ENCODE measurements at places on chromosomes 3 and 15. TPM values are rescaled to one million over a fixed set of nuclear protein-coding genes. Genes with fewer than 3 reads are reported as not detected.

DNA sequence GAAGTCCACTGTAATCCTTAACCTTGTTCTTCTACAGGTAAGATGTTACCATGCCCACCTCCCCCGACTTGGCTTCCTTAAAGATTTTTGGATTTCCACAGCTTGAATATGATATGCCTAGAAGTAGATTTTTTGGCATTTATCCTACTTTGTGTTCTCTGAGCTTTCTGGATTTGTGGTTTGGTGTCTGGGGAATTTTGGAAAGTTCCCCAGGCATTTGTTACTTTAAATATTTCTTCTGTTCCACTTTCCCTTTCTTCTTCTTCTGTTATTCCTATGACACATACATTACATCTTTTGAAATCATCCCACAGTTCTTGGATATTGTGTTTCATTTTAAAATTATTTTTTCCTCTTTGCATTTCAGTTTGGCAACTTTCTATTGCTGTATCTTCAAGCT lies 122.1 kb upstream of the TMEM108 start:
- no peak for DNase-seq

DNA sequence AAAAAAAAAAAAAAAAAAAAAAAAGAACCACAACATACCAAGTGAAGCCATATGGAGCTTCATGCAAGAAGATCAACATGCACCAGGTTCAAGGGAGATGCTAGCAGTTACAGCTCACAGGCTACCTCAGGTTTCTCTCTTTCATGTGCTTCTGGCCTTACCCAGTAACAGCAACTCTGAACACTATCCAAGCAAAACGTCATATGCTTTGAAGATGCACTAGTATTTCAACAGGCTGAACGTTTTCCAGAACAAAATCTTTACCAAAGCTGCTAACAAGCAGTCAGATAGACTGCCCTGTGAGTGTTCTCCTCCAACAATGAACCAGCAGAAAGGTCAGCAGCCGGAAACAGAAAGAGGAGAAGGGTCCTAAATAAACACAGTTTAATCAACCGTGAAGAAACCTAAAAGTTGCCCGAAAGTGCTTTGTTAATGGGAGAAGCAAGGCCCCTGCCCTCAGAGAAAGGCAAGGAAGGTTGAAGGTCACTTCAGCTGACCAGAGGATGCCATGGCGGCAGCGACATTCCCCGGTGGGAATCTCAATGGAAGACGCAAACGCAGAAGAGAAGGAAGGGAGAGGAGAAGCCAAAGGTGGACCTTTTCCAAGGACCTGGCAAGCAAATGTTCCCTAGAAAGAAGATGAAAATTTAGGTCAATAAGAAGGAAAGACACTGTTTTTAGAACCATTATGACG lies 80.1 kb downstream of the CCNL1 start:
- DNase-seq: no peak

DNA sequence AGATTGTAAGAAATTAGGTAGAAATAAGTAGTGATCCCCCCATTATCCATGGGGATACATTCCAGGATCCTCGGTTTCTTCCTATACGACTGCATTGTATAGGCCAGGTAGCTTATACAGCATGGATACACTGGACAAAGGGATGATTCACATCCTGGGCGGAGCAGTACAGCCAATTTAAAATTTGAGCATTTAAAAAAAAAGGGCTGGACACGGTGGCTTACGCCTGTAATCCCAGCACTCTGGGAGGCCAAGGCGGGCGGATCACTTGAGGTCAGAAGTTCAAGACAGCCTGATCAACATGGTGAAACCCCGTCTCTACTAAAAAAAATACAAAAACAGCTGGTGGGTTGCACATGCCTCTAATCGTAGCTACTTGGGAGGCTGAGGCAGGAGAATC lies 976 bp upstream of the ARGFX start:
- DNase-seq: no peak

GRCh38 chr15:25418202-25418601 lies 20.6 kb downstream of the UBE3A start:
- no peak for DNase-seq

GRCh38 chr3:100706365-100706764 lies 2.9 kb upstream of the TFG start:
- no peak for DNase-seq

DNA sequence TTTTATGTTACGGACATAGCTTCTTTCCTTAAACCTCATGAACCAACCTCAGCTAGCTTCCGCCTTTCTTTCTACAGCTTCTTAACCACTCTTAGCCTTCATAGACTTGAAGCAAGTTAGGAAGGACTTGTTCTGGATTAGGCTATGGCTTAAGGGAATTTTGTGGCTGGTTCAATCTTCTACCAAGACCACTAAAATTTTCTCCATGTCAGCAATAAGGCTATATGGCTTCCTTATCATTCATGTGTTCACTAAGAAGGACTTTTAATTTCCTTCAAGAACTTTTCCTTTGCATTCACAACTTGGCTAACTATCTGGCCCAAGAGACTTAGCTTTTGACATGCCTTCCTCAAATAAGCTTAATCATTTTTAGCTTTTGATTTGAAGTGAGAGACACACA lies 24.5 kb downstream of the CCPG1 start:
- DNase-seq: no peak

- DNase-seq: no peak
Measured at GRCh38 chr3:168233001-168233400, 137.3 kb upstream of the GOLIM4 start.

DNA sequence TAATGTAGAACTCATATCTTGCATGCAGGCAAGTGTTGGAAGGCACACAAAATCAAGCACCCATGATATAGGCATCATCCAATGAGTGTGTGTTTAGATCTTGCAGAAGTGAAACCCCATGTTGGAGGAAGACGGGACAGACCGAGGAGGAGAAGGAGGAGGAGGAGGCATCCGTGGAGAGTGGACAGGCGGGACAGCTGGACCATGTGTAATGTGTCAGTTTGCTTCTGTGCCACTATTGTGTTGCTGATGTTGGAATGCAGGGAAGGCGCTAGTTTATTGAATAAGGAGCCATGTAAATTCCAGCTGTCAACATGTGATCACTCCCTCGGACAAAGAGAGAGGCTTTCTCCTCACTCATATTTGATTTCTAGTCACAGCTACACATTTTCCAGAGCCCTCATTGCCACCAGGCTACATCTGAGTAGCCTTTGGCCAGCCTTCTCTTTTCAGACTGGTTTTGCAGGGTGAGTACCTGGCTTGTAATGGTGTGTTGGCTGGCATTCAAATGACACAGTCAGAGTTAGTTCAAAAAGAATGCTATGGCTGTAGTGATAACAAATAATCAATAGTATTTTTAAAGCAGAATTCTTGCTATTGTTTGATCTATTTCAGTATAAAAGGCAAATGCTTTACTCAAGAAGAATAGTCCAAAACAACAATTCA lies 1037.6 kb upstream of the NR2F2 start:
- DNase-seq: no peak

GRCh38 chr3:181486141-181486885 lies 225.4 kb upstream of the SOX2 start:
- no peak for DNase-seq

- no peak for DNase-seq
Measured at GRCh38 chr3:42036483-42036823, 54.7 kb upstream of the TRAK1 start.

- DNase-seq: no peak
Measured at GRCh38 chr3:72797773-72798543, 50.3 kb downstream of the SHQ1 start.

DNA sequence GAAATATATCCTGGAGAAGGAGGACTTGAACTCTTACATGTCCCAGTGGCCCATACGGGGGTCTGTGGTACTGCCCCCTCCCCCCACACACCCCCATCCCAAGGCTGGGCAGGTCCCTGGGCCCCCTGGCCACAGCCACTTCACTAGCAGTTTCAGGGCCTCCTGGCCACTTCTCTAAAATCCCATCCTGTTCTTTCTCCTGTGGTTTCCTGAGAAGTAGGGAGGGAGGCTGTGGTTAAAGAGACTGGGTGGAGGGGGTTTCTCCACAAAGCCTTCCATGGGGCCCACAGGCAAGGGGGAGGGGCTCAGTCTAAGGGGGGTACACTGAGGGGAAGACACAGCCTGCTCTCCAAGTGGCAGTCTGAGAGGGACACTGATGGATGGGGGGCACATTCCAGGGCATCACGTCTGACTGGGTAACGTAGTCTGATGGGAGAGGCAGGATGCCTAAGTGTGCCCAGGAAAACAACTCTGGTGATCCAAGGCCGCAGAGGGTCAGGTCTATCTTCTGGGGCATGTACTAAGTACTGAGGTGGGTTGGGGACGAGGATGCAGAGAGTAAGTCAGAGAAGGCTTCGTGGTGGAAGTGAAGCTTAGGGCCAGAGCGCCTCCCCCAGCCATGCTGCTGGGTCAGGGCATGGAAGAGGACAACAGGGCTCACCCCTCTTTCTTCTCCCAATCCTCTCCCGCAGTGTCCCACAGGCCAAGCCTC lies 48.0 kb upstream of the C15orf39 start:
- no peak for DNase-seq

- no peak for DNase-seq
Measured at GRCh38 chr3:101464235-101464634, 48.8 kb downstream of the SENP7 start.

DNA sequence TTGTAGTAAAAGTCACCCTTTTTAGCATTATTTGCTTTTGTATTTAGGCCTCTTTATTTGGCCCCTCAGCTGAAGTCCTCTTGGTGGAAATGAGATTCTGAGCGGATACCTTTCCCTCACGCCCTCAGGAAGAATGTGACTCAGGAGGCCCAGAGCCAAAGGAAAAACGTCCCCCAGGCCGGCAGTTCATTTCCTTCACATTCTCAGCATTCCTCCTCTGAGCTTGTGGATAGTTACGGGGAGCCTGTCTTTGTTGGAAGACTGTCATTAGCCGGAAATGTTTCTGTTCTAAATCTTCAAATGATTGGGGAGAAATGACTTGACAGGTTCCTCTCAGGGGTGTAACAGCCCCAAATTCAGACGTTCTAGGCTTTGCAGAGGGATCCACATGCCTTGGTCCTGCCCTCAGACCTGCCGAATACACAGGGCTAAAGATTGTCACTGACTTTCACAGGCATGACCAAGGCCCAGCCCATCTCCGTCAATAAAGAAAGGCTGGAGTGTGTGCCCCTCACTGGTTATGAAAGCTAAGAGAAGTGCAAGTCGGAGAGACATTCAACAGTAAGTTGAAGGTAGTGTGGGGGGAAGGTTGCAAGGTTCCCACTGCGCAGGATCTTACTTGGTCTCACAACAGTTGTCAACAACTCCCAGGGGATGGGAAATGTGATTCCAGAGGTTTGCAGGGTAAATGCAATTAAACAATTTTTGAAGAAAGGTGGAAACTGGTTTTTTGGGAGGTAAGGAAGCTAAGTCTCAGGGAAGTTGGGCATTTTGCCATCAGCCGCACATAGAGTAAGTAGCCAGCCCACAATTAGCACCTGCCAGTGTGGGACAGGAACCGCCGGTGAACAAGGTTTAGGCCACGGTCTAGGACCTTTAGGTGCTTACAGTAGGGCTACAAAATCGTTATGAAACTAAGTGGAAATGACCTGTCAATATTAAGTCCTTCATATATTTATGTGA lies 39.7 kb upstream of the MYZAP start:
- DNase-seq: no peak

GRCh38 chr3:182760576-182761164 lies 32.6 kb upstream of the ATP11B start:
- no peak for DNase-seq

- no peak for DNase-seq
Measured at GRCh38 chr3:43755516-43756200, 64.9 kb downstream of the ABHD5 start.

DNA sequence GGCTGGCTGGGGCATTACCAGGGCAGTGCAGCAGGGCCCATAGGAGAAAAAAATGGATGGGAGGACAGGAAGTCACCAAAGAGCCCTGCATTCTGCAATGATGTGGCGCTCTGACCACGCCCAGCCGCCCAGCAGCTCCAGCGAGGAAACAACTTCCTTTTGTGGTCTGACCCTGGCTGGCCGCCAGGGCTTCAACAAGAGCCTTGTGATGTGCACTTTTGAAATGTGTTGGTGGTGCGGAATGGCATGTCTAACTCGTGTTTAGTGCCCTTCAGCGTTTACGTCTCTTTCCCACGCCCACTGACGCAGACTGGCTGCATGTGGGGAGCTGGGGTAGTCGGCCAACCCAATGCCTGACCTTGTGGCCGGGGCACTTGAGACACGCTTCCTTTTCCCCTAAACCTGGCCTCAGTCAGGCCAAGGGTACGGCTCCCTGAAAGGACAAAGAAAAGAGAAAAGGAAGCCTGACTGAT lies 81.9 kb upstream of the CTNNB1 start:
- peak; percentile 22 for DNase-seq

GRCh38 chr15:62456011-62456920 lies 291.2 kb upstream of the C2CD4B start:
- DNase-seq: no peak

GRCh38 chr15:65530318-65531111 lies at the start of gene HACD3:
TSS of gene HACD3 (plus strand) at chr15:65530463. CDS start at chr15:65530632, 169 bp downstream.
- peak; percentile 80 for DNase-seq

DNA sequence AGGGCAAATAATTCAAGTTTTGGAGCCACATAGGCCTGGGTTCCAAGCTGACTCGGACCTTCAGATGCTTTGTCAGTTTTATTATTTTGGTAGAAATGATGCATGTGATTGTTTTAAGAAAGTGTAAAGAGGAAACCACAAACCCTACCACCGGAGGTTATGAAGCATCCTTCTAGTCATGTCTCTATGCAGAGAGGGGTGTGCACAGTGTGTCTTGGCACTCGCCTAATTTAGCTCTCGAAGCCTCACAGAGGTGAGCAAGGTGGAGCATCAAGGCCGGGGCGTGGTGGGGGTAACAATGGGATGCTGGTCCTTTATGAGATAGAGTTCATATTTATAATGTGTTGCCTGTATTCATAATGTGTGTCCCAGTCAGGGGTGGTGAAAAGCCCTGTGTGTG lies 63.7 kb upstream of the SMAD6 start:
- no peak for DNase-seq

DNA sequence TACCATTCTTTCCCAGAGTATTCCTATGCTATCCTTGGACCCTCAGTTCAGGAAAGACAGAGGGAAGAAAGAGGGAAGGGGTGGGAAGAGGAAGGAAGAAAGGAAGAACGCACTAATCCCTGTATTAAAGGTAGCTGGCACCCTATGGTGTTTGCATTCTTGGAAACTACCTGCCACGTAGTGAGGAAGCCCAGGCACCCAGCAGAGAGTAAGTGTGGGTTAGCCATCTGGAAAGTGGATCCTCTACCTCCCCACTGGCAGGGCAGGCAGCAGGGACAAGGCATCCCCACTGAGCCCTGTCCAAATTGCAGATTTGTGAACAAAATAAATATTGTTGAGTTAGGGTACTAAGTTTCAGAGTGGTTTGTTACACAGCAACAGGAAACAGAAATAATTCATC lies 8.8 kb downstream of the RBP1 start:
- DNase-seq: no peak

GRCh38 chr3:170962411-170962810 lies 54.0 kb upstream of the EIF5A2 start:
- no peak for DNase-seq

The ITPKA gene
- 0.31 TPM for total RNA-seq

The ROPN1 gene
- total RNA-seq: 0.16 TPM

The TERC gene
- 102 TPM for total RNA-seq

The IL17RD gene
- 38.1 TPM for total RNA-seq

The PCOLCE2 gene
- 4.5 TPM for total RNA-seq

The TUSC7 gene
- total RNA-seq: not detected

The CLDN1 gene
- 1.6 TPM for total RNA-seq

The RHCG gene
- total RNA-seq: 2.7 TPM

The MELTF gene
- 1.7 TPM for total RNA-seq

The FETUB gene
- total RNA-seq: not detected

The GPR171 gene
- total RNA-seq: not detected

The NEK4 gene
- total RNA-seq: 46.0 TPM

The CLDN16 gene
- total RNA-seq: under 0.01 TPM

The RPL29 gene
- 778 TPM for total RNA-seq

Data from occipital lobe (tissue), 3 donors.